ENCODE measurements at places on chromosomes 3 and 15.

DNA sequence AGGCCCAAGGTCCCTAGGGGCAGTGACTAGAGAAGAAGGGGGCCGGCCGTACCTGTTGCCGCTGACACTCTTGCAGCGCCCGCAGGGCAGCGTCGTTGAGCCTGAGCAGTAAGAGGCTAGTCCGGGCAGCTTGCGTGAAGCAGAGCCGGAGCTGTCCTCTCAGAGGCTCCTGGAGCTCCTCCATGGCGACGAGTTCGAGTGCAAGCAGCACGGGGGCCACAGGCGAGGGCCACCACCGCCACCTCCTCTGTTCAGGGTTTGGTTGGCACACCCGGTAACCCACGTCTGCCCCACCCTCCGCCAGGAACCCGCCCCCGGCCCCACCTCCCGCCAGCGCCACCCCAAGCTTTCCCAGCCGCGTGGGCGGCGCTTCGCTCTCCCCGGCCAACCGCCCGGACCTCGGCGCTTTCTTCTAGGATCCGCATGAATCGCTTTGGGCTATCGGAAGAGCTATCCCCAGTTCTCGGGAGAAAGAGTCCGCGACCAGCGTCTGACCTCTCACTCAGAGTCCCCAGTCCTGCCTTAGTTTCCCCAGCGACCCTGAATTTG is at the start of gene ELL3:
ELL3 (minus strand) TSS at position 249 of the 549 bp plus-strand sequence; CDS start at position 184, 65 bp downstream.
- peak; percentile 85 for DNase-seq

GRCh38 chr15:72797834-72798233 is 14.3 kb upstream of the ADPGK start:
- DNase-seq, result no peak

- DNase-seq, result no peak
Observed at GRCh38 chr3:24433838-24434591, 60.6 kb downstream of the THRB start.

GRCh38 chr3:33886015-33886414 is 87.6 kb downstream of the PDCD6IP start:
- no peak for DNase-seq

DNA sequence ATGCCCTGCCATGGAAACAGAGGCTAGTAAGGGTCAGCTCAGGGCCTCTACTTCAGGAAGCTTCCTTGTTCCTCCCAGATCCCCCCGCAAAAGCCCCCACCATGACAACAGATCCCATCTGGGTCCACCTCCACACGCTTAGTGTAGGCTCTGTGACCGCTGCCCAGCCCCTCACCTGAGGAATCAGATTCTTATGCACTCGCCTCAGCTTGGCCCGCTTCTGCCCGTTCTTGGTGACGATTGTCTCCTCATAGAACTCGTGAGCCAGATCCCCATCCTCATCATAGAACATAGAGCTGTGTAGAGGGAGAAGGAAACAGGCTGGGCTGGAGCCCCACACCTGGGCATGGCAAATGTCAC is 1.9 kb downstream of the TUSC2 start:
- DNase-seq, result no peak

- DNase-seq, result no peak
Observed at GRCh38 chr3:57872606-57873005, 116.5 kb downstream of the SLMAP start.

GRCh38 chr15:93049914-93050578 is 39.0 kb downstream of the RGMA start:
- DNase-seq, result no peak

DNA sequence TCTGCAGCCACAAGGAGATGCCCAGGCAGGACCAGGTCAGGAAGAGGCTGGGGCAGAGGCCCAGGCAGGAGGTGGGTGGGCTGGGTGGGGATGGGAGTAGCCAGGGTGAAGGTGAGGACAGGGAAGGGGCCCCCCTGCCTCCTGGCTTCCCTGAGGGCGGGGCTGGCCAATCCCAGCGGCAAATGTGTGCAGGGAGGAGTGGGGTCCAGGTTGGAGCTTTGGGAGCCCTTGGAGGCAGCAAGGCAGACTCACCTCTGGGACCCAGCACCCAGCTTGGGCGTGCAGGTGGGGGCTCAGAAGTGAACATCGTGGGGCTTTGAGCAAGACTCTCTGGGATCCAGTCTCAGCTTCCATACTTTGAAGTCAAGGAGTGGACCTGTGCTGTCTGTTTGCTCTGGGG is 25.2 kb downstream of the GP9 start:
- no peak for DNase-seq

DNA sequence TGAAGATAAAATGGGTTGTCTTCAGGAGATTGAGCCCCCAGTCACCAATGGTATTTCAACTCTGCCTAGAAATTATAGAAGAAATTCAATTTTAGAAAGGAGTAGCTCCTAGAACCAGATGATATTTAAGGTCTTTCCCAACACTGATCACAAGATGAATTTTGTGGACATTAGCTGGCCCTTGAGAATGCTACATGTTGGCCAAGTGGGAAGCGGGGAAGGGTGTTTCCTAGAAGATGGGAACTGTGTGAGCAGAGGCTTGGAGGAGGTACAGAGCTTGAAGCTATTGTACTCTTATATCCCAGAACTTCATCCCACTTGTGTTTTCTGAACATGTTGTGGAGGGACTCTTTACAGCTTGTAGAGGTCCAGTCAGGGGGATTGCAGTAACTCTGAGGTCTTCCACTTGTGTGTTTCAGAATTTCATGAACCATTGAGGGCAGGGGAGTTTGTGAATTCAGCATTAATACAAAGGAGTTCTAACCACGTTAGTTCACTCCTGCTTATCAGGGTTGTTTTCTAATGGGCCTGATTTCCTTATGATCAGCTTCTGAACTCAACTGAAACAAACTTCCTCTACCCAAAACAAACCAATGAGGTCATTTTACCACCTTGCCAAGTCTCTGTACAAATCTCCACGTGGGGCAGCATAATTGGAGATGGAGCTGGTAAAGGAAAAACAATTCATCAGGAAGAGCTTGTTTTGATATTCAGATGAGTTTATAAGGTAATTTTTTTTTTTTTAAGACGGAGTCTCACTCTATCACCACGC is 152.6 kb upstream of the TPM1 start:
- no peak for DNase-seq

GRCh38 chr15:78046796-78047341 is 30.6 kb downstream of the TBC1D2B start:
- DNase-seq, result no peak

GRCh38 chr3:133246119-133246518 is 153.7 kb upstream of the BFSP2 start:
- no peak for DNase-seq

DNA sequence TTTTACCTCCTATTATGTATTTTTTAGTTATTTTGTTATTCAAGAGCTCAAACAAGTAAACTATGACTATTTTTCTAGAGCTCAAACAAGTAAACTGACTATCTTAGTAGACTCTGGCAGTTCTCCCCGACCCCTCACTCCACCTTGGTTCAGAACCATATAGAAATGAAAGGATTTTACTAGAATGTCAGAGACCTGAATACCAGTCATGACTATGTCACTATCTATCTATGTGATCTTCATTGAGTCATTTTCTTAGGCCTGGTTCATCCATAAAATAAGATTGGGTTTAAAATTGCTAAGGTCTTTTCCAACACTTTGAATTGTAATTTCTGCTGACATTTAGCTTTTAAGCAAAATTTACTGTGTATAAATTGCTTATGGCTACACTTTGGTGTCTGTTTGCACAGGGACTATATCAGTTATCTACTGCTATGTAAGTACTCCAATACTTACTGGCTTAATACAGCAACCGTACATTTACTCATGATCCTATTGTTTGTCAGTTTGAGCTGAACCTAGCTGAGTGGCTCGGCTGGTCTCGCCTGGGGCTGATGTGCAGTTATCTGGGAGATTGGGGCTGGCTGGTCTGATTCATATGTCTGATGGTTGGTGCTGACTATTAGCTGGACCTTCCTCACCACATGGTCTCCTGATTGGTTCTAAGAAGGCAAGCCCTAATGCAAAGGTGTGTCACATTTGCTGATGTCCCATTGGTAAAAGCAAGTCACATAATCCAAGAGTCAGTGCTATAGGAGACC is 37.0 kb downstream of the RASA2 start:
- no peak for DNase-seq

- DNase-seq, result peak; percentile 62
Observed at GRCh38 chr3:37144806-37145205, 29.6 kb downstream of the LRRFIP2 start.

GRCh38 chr15:70955151-70955550 is 62.5 kb downstream of the LRRC49 start:
- no peak for DNase-seq

- no peak for DNase-seq
Observed at GRCh38 chr3:170196833-170197232, 15.3 kb upstream of the PHC3 start.

DNA sequence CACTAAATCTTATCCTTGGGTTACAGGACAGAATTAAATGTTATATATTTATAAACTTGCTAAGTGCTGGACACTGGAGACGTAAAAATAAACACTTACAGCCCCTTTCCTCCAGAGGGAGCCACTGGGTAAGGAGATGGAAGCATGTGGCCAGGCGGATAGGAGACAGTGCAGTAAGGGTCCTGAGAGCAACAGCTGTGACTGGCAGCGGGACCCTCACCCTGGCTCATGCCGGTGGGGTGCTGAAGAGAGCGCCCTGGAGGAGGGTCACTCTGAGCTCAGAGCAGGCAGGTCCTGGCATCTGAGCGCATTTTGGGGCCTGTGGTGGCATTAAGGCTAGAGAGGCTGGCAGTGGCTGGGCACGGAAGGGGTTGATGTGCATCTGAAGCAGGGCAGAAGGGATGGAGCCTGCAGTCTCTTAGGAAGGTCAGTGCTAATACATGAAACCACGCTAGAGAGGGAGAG is 16.0 kb downstream of the SEC61A1 start:
- DNase-seq, result peak; percentile 72

- no peak for DNase-seq
Observed at GRCh38 chr3:47377186-47377585, 3.6 kb upstream of the PTPN23 start.

DNA sequence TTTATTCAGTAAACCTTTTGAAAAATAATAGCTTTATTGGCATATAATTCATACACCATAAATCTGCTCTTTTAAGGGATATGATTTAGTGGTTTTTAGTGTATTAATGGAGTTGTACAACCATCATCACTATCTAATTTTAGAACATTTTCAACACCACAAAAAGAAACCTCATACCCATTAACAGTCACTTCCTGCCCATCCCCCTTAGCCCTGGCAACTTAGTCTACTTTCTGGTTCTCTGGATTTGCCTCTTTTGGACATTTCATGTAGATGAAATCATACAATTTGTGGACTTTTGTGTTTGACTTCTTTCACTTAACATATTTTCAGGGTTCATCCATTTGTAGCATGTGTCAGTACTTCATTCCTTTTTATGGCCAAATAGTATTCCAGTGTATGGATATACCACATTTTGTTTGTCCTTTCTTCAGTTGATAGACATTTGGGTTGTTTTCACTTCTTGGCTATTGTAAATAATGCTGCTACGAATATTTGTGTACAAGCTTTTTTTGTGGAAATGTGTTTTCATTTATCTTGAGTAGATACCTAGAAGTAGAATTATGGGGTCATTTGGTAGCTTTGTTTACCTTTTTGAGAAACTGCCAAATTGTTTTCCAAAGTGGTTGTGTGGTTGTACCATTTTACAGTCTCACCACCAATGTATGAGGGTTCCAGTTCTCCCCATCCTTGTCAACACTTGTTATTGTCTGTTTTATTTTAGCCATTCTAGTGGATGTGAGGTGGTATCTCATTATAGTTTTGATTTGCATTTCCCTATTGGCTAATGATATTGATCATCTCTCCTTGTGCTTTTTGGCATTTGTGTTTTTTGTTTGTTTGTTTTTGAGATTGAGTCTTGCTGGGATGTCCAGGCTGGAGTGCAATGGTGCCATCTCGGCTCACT is 45.8 kb downstream of the SMAD3 start:
- no peak for DNase-seq

DNA sequence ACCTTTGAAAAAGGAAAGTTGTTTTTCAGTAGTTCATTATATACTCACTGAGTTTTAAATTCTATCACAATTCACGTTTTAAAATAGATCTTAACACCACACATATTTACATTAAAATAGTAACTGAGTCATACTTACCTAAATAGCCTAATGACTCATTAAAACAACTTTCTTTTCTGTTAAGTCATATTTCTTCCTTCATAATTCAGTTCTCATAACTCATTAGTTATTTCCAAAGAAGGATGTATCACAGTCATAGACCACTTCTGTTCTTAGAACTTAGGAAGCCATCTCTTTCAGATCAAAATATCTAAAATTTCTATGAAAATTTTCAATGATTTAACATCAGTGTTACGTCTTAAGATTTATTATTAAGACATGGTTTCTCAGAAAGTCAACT is 885.9 kb downstream of the FHIT start:
- no peak for DNase-seq

GRCh38 chr3:186841620-186842019 is 890 bp upstream of the ADIPOQ start:
- DNase-seq, result no peak

GRCh38 chr3:43162230-43163084 is 56.6 kb upstream of the POMGNT2 start:
- peak; percentile 69 for DNase-seq

DNA sequence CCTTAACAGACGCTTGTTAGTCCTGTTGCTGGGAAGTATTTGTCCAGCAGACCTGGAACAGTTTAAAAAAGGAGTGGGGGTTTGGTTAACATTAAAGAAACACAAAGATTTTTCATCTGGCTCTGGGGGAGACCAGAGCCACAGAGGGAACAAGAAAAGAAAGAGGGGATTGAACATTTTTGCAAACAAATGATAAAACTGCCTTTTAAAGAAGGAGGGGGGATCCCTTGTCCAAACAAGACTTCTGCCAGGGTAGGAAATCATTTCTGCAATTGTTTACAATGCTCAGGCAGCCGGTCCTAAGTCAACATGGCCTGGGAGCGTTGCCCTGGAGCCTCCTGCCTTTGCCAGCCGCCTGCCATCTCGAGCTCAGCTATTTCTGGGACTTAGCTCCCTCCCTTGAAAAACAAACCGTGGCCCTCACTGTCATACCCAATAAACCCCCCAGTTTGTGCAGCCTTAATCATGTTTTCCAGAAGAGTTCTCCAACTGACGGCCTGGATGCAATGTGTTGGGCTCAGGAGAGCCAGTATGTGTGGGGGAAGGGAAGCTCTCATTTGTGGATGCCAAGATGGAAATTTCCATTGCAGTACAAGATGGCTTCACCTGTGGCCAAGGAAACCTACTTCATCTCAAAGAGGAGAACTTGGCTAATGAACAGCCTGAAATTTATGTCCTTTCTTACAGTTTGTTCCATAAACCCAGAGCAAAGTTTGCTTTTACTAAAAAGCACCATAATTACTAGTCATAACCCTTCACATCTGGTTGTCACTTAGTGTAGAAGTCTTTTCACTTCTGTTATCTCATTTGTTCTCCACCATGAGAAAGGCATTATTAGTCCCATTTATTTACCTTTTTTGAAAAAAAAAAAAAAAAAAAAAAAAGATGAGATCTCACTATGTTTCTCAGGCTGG is 75.9 kb upstream of the RNU6-1 start:
- no peak for DNase-seq

All from common myeloid progenitor, CD34-positive (primary cell).